ENCODE measurements at places on chromosomes 6 and 20.

DNA sequence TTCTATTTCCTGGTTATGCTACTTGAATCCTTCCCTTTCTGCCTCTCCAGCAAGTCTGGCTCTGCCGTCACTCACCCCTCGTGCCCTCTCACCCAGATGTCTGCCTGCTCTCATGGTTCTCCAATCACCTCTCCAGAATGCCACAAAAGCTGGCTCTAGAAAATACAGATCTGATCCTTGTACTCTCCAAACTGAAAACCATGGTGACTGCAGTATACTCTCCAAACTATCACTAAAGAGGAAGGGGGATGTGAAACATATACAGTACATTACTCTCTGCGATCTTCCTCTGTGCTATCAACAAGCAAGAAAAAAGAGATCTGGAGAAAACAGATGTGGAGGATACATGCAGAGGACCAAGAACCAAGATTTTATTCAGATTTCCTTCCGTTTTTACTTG, 91.1 kb downstream of the ATXN1 start:
- no peak for DNase-seq

DNA sequence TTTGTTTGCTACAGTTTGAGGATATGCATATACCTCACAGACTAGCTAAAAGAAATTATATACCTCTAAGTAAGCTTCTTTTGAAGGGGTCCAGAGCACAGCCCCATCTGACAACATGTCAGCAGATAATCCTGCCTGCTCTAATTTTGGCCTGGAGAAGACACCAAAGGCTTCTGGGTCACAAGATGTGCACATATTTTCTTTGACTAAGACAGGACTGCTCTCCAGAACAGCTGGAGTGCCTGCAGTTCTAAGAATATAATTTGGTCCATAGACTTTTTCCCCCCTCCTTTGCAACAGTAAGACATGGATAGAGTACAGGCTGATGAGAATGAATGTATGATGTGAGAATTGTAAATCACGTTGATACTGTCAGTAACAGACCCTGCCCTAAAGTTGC, 107.9 kb upstream of the KCNK16 start:
- DNase-seq, result no peak

DNA sequence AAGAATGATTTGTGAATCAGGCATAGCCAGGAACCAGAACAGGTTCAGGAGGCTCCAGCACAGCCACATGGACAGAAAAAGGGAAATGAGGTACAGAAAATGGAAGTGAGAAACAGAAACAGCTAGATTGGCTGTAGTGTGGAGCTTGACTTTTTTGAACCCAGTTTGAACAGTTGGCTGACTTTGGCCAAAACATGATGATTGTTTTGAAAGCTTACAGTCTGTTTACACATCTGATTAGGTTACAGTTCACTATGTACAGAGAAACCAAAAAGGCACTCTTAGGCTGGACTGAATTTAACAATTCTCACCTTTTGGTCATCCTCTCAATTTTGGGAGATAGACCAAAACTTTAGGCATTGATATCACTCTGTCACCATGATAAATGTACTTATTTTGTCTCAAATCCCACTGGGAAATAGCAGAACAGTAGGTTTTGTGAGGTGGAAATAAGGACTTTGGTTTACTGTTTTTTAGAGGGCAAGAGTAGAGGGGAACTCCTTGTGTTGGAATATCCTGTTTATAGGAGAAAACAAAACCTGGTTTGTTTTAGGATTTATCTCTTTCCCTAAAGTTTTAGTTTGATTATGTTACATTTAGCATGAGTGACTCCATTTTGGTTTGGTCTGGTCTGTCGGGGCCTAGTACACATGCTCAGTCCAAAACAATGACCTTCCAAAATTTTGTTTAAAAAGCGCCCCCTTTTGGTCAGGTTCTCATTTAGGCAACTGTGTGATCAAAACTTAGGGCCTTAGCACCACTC, 123.1 kb downstream of the OLIG3 start:
- no peak for DNase-seq

DNA sequence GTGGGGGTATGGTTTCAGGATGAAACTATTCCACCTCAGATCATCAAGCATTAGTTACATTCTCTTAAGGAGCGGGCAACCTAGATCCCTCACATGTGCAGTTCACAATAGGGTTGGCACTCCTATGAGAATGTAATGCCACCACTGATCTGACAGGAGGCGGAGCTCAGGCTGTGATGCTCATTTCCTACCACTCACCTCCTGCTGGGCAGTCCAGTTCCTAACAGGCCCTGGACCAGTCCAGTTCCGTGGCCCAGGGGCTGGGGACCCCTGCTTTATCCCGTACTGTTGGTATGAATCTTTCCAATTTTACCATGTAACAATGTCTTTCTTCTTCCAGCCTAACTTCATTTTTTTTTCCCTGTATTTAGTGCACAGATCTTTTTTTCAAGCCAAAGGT, 94.9 kb downstream of the OGFRL1 start:
- no peak for DNase-seq

Measured in activated CD8-positive, alpha-beta memory T cell treated with anti-CD3 and anti-CD28 coated beads for 4 hours (primary cell).